ENCODE measurements at places on chromosomes 6 and 20.

GRCh38 chr6:81002126-81002525 is 750.4 kb downstream of the TENT5A start:
- no peak for DNase-seq

GRCh38 chr6:169292338-169293124 is 38.9 kb upstream of the THBS2 start:
- no peak for DNase-seq

DNA sequence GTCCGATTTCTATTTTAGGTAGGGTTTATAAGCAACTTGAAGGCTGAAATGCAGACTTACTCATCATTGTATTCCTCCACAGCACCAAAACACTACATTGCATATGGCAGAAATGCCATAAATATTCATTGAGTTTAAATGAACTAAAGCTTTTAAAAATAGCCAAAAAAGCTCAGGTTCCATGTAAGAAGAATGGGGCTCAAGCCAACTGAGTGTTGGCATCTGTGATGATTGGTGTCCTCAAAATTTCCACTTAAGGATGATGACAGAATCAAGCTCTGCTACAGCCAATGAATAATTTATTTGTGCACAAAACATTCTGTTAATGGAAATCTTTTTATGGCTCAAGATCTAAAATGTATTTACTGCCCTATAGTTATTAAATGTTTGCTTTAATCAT is 115.4 kb downstream of the HIVEP2 start:
- no peak for DNase-seq

- no peak for DNase-seq
Measured at GRCh38 chr6:165486183-165487137, 176.6 kb downstream of the PDE10A start.

DNA sequence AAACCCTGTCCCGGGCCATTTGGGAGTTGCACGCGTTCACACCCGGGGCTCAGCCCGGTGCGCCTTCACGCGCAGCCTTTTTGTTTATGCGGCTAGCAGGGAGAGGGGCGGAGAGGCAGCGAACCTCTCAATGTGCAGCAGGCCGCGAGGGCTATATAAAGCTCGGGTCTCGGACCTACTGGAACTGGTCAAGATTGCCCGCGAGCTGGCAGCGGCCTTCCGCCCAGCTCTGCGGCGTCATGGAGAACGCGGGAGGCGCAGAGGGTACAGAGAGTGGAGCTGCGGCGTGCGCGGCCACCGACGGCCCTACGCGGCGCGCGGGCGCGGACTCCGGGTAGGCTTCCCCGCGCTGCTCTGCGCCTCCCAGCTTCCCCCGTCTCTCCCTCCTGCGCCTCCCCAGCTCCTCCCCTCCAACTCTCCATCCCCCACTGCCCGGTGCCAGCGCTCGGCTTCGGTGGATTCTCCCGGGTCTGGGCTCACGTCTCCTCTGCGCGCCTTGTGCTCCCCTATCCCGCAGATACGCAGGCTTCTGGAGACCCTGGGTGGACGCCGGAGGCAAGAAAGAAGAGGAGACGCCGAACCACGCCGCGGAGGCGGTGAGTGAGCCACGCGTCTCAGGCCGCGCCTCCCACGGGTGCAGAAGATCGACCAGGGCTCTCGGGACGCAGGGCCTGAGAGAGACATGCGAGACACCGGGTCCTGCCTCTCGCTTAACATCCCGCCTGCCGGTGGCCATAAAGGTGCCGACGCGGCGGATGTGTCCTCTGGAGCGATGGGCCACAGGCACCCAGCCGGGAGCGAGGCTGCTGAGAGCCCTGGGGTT is at the start of gene RIPPLY2:
Gene RIPPLY2 (plus strand): TSS at position 183 of the 823 bp plus-strand sequence. CDS start 57 bp downstream, at position 240.
- DNase-seq: no peak

GRCh38 chr20:8913456-8913855 is 155.4 kb upstream of the PLCB4 start:
- DNase-seq: no peak

- no peak for DNase-seq
Measured at GRCh38 chr6:162371121-162371520, 356.4 kb downstream of the PRKN start.
